Activated CD4-positive, alpha-beta T cell treated with anti-CD3 and anti-CD28 coated beads for 48 hours (primary cell): ENCODE measurements at places on chromosomes 1 and 21.

DNA sequence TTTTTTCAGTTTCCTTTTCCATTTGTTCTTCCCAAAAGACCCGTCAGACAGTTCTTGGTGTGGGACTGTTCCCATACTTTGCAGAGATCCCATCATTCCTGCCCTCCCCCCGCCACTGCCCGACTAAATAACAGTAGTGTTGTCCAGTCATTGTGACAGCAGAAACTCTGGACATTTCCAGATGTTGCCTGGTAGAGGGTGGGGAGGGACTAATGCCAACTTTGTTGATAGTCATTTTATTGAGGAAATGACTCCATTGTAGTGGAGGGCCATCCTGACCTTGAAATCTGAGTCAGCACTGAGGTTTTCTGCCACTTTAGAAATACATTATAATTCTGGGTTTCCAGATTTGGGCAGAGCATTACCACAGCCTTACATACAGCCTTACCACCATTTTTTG lies 85.4 kb downstream of the CEP350 start:
- no peak for DNase-seq

- no peak for DNase-seq
Observed at GRCh38 chr1:39488793-39489566, 2.5 kb upstream of the BMP8A start.

DNA sequence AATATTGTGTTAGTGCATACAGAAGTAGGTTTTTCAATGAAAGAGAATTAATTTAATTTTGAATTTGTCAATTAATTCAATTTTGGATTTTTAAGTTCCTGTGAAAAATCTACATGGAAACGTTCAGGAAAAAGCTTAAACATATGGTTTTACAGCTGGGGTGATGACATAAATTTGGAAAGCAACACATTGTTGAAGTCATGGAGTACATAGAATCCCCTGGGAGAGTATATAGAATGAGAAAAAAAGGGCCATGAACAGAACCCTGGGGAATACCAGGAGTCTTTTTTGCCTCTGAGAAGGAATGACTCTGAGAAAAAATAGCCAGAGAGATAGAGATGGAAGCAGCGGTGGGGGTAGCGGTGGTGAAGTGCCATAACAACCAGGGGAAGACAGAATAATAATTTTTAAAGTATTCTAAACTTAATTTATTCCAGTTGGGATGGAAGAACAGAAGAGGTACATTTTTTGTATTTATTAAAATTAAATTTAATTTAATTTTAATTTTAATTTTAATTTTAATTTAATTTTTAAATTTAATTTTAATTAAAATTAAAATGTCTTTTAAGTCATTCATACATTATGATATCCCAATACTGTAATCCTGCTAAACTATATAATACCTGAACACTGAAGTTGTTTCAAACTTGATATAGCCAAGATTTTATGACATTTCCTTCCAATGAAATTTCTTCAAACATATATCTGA lies 48.9 kb downstream of the NME7 start:
- no peak for DNase-seq

- no peak for DNase-seq
Observed at GRCh38 chr1:232473900-232474299, 156.0 kb downstream of the SIPA1L2 start.
